Central memory CD8-positive, alpha-beta T cell (primary cell): ENCODE measurements at places on chromosomes 3 and 15.

DNA sequence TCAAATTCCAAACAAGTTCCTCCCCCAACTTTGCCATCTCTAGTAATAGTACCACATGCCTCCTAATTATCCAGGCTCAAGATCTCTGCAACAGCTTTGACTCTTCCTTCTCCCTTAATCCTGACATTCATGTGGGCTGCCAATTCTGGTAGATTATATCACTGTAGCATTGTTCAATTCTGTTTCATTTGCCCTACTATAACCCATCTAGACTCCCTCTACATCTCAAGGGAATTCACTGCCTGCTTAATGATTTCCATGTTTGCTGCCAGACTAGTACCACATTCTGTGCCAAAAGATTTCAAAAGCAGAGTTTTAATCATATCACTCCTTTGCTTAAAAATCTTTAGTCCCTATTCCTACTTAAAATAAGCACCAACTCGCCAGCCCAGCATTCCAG, 34.6 kb upstream of the PPIB start:
- DNase-seq, result no peak

DNA sequence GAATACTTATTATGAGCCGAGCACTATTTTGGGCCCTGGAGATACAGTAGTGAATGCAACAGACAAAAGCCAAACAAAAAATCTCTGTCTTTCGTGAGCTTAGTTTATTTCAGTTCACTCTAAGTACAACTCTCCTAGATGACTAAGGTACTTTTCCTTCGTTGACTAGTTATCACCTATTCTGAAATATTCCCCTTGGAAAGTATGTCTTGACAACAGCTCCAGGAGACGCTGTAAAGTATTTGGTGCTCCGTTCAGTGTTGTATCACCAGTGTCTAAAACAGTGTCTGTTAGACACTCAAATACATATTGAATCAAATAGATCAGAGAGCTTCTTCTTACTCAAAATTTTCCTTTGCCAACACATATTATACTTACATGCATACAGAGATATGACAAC, 119.6 kb downstream of the TFDP2 start:
- DNase-seq, result no peak

- no peak for DNase-seq
These were observed 214.7 kb downstream of the ATP8B4 start for GRCh38 chr15:49904296-49904695.

DNA sequence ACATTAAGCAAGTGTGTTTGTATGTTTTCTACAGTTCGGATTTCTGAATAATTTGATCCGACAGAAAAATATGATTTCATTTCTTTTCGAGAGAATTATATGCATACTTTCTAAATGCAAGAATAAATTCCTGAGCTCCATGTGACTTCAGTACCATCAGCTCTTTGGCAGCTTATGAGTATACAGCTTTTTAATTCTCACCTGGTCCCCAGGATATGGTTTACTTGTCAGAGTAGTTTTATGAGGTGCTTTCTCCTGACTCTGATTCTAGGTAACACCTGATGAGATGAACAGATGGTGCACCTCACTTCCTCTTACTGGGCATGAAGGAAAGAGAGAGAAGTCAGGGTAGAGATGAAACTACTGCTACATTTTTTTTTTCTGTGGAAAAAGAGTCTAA, 3.1 kb downstream of the HGD start:
- no peak for DNase-seq

- DNase-seq, result peak; percentile 41
These were observed 13.5 kb downstream of the TIGIT start for GRCh38 chr3:114307222-114307830.

DNA sequence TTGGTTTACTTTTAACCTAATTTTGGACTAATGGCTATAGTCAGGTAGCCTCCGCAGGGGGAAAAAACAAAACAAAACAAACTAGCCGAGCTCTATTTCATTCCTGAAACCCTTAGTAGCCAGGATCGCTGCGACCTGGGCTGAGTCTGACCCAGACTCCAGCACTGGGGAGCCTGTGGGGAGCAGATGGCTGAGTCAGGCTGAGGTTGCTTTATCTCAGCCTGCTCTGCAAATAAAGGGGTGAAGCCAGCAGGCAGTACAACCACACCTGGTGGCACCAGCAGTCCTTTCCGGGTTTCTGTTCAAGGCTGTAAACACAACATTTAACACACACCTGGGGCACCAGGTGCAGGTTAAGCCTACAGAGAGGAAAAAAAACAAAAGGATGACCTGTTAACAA, 27.3 kb downstream of the ABHD2 start:
- DNase-seq, result no peak

GRCh38 chr3:58384381-58385090, 49.1 kb downstream of the PDHB start:
- DNase-seq, result no peak

GRCh38 chr3:183381179-183381578, 47.2 kb downstream of the MCF2L2 start:
- DNase-seq, result no peak

DNA sequence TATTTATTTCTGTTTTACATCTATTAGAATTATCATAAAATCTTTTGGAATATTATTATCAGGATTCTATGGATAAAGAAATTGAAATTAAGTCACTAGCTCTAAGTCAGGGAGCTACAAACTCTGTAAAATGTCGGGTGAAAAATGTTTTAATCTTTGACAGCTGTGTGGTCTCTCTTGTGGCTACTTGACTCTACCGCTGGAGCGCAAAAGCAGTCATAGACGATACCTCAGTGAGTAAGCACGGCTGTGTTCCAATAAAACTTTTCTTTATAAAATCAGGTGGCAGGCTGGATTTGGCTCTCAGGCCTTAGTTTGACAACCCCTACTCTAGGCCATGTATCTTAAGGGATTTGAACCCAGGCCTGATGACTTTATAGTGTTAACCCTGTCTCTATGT, 88.5 kb upstream of the PFN2 start:
- no peak for DNase-seq

DNA sequence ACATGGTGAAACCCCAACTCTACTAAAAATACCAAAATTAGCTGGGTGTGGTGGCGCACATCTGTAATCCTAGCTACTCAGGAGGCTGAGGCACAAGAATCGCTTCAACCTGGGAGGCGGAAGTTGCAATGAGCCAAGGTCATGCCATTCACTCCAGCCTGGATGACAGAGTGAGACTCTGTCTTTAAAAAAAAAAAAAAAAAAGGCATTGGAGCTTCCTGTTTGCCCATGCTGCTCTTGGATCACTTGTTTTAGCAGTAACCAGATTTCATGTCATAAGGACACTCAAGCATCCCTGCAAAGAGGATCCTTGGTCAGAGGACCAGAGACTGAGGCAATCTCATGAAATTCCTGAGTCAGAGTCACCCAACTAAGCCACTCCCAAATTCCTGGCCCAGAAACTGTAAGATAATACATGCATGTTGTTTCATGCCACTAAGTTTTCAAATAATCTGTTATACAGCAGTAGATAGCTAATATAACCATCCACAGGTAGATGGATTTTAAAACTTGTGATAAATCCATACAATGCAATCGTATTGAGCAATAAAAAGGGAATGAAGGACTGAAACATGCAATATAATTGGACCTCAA, 82.0 kb upstream of the XXYLT1 start:
- no peak for DNase-seq

DNA sequence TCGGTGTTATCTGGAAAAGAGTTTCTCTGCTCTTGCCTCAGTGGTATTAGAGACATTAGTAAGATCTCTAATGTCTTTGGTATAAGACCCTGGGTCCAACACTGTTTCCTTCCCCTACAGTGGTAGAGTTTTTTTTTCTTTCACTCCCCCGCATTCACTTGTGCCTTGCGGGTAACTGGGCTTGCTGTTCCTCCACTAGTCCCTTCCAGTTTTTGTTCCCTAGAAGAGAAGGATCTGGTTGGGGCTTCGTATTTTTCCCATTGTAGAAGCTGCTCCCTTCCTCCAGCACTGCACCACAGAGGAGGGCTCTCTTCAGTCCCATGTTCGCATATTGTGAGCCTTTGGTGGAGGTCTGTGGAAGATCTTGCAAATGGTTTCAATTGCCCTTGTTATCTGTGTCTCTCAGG, 13.7 kb downstream of the CTDSPL2 start:
- no peak for DNase-seq

DNA sequence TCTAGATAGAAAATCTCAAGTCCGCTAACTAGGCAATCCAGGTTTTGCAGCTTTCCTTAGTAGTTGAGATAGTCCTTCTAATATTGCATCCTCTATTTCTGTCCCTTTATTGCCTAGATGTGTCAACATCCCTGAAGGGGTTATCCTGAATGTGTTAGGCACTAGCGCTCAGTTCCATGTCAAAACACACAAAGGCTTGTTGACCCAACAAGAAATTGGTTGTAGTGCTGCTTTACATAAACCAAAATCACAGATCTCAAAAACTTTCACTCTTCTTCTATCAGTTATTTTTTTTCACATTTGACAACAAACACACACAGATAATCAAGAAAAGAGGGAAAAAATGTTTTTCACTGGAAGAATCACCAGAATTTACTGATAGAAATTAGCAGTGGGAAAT, 51.4 kb upstream of the SOX2 start:
- DNase-seq, result no peak

- no peak for DNase-seq
These were observed 270.0 kb upstream of the TPRG1 start for GRCh38 chr3:188901671-188902287.

GRCh38 chr3:184259396-184259877, 1.9 kb downstream of the CAMK2N2 start:
- DNase-seq, result no peak

DNA sequence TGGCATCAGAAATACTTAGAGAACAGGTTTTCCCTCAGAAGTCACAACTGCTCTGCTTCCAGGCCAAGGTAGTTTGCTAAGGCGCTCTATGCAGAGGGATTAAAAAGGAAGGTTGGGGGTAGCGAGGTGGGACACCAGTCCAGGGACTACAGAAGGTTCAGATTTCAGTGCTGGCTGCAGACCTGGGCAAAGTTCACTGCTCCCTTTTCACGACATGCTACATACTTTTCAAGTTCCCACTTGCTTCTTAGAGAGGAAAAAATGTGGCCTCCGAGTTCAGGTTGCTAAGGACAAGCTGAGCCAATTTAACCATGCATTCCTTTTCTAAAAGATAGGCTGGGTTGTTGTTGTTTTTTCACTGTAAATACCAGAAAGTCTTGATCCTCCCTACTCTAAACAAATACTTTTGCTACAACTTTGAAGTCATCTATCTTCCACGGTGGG, 158.6 kb upstream of the NR2F2 start:
- no peak for DNase-seq

GRCh38 chr15:61155741-61156700, 73.1 kb downstream of the RORA start:
- no peak for DNase-seq

GRCh38 chr3:61627768-61628185, 66.4 kb downstream of the PTPRG start:
- DNase-seq, result no peak

- DNase-seq, result no peak
These were observed 102.7 kb downstream of the ROBO2 start for GRCh38 chr3:77142578-77142977.

GRCh38 chr15:75348034-75348561, 1.3 kb downstream of the NEIL1 start:
- no peak for DNase-seq

GRCh38 chr3:147656023-147656422, 246.9 kb downstream of the ZIC1 start:
- DNase-seq, result no peak

DNA sequence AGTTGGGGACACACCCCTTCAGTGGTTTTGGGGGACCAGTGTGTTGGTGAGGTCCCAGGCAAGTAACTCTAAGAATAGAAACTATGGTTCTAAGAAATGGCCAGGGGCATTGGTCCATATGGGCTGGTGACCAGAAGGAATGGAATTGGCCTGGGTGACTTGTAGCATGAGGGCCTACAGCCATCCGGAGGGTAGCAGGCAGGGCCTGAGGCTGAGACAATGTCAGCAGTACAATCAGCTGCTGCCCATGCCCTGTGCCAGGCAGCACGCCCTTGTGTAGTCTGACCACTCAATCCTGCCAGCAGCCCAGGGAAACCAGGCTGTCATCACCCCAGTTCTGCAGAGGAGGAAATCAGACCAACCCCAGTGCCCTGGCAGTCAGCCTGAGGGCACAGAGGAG, 100.6 kb downstream of the DNAJB8 start:
- DNase-seq, result no peak

DNA sequence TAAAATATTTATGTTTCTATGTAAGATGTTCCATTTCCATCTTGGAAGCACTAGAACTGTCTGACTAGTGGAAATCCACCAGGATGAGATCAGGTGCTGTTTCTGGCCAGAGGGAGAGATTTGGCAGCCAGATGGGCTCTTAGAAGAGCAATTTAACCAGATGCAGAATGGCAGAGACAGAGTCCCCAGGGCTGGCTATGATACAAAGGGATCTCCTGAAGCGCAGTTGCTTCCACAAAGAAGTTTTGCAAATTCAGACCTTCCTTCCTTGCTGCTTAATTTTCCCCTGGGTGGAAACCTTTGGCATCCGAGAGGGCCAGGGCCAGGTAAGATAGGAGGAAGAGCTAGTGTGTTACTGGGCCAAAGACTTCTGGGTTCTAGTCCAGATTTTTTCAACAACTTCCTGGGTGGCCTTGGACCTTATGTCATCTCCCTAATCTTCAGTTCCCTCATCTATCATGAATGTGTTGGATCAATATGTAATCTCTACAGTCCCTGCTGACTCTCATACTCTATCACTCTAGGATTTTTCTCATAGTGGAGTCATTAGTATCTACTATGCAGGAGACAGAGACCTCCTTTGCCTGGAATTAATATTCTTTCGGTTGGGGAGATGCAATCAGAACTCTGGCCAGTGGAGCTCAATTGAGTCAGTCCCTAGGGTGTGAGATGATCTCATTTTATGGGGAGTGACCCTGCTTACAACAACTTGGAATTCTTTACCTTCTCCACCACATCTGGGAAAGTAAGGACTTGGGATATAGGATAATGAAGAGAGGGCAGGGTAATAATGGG, 41.1 kb upstream of the NDUFB4 start:
- no peak for DNase-seq

GRCh38 chr3:127780536-127781400, 41.5 kb downstream of the MGLL start:
- no peak for DNase-seq

DNA sequence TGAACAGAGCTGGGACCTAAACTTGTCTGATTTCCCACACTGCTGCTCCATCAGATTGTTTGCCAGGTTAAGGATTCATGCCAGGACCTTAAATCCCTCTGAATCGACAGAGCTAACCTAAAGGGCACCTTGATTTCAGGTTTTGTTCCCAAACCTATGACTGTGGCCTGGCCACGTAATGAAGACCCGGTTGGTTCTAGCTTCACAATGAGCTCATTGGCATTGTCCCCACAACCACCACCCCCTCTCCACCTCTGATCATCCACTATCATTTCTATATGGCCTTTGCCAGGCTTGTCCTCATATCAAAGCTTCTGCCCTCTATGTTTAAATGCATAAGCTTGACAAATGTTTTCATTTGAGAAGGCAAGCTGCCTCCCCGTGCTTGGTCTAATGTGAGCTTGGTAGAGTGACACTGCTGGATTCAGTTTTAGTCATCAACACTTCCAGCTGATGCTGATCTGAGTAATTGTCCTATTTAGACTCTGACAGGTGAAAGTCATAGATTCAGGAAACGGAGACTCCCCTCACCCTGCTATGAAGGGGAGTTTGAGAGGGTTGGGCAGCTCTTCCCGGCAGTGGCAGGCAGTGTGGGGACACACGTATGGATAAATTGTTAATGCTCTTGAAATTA, 407.1 kb upstream of the CFAP20DC start:
- DNase-seq, result no peak

GRCh38 chr15:91520850-91521249, 332.7 kb upstream of the SLCO3A1 start:
- DNase-seq, result no peak

- no peak for DNase-seq
These were observed 383.3 kb upstream of the ROBO2 start for GRCh38 chr3:76656531-76657070.
